ENCODE measurements at places on chromosomes 12 and 14.
A peak's percentile ranks its signal among the peaks of the same experiment; 100 is the strongest.

- no peak for DNase-seq
Measured at GRCh38 chr12:111655356-111655755, 30.4 kb downstream of the BRAP start.

- DNase-seq: no peak
Measured at GRCh38 chr14:73003681-73004080, 23.2 kb downstream of the ZFYVE1 start.

DNA sequence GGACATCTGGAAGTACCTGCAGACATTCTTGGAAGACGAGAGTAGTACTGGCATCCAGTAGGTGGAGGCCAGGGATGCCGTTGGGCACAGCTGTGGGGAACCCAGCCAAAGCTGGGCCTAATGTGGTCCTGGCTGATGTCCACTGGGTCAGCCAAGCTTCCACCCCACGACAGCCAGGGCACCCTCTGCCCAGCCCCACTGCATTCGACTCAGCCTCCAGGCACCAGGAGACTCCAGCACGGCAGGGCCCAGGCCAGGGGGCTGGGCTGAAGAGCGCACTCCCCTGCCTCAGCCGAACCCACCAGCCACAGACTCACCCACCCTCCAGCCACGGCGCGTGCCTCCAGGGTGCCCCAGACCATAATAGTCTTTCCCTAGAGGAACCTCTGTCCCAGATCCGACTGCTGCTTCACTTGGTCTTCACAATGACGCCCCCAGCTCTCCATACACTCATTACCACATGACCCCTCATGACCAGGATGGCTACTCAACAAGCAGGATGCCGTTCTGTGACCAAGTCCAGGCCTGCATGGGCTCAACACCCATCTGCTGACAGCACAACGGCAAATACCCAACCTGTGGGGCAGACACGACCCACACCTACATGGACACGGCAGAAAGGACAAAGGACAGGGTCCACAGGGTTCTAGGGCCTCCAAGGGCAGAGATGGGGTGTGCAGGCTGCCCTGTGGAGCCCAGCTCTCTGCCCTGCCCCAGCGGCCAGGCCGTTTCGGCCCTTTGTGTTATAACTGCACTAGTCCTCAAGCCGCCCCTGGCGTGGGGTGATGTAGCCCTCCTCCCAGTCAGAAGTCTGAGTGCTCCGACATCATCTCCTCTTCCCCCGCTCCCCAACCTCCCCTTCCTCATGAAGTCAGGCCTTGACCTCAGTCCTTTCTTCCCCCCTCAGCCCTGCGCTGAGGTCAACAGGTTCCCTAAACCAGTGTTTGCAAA, 22.8 kb downstream of the ITPK1 start:
- DNase-seq: no peak

- no peak for DNase-seq
Measured at GRCh38 chr12:64687816-64688215, 71.4 kb downstream of the GNS start.

- DNase-seq: no peak
Measured at GRCh38 chr12:51887476-51888315, at the start of gene ANKRD33. Gene ANKRD33 (plus strand): TSS chr12:51888103. CDS start chr12:51888187, 84 bp downstream.

DNA sequence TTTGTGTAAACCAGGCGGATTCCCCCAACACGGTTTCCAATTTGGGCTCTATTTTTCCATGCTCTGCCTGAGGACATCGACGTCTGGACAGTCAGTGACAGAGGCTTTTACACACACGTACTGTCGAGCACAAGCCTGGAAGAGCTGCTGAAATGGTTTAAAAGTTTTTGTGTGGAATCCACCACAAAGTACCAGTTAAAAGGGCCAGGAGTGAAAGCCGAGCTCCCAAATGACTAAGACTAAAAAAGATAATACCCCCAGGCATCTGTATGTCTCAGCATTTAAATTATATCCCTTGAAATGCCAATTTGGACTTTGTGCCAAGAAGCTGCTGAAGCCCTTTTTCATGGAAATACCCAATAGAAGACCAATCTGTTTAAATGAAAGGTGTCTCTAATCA, 173.2 kb downstream of the EGLN3 start:
- no peak for DNase-seq

- DNase-seq: no peak
Measured at GRCh38 chr12:11565752-11566151, 83.7 kb upstream of the ETV6 start.

DNA sequence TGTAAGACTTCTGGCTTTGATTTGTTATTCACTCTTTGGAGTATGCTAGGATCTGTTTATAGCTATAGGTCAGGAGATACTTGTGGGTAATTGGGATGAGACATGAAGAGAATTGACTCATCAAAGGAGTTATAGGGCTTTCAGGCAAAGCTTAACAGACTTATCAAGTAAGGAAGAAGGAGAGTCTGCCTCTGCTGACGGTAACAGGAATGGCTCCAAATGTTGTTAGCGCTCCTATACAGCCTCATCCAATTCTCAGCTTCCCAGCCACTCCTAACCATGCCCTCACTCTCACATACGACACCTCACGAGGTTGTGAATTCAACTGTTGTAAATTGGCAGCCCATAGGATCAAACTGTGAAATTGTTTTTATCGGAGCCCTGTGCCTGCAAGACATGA, 140.5 kb downstream of the KCNA5 start:
- no peak for DNase-seq

- no peak for DNase-seq
Measured at GRCh38 chr12:65965358-65965757, 141.1 kb downstream of the HMGA2 start.

GRCh38 chr12:59149995-59150642, 229.8 kb upstream of the LRIG3 start:
- peak; percentile 69 for DNase-seq

Measured in right renal pelvis (tissue), 4 donors.